ENCODE measurements at places on chromosomes 11 and 22.

DNA sequence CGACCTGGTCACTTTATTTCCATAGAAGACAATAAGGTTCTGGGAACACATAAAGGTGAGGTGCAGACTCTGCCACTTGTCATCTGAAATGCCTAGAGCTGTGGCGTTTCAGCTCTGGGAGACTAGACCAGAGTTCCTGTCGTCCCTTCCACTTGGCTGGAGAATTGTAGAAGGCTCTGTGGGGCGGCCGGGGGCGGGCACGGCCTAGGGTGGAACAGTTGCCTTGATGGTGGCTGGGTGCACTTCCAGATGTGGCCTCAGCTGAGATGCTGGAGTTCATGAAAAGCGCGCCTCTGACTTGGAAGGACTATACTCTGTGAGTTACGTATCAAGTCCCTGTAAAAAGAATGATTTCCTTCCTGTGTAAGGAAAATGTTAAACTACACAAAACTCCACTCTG lies 16.8 kb downstream of the TRMU start:
- no peak for DNase-seq

DNA sequence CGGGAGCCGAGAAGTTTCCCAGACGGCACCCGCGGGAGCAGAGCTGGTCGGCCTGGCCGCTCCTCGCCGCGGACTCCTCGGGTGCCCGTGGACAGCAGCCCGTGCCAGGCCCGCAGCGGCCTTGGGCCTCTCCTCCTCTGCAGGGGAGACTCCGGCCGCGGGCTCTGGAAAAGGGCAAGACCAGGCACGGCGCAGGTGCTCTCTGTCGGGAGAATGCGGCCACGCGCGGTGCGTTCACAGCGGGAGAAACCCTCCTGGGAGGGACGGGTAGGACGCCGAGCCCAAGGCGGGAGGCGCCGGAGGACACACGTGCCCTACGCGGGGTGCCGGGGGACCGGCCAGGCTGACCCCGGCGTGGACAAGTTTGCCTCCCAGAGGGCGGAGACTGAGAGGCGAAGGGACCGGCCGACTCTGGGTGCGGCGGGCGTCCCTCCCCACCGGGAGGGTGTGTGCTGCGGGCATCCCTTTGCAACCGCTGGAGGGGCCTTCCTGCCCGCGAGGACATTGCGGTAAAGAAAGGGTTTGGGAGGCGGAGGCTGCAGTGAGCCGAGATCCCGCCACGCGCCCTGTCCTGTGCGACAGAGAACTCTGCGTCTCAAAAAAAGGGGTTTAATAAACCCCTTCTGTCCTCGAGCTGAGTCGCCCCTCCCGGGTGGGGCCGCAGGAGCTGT lies 2.3 kb downstream of the IFITM1 start:
- DNase-seq = peak; percentile 55

- DNase-seq = no peak
Observed at GRCh38 chr11:76918941-76919386, 58.2 kb downstream of the ACER3 start.

DNA sequence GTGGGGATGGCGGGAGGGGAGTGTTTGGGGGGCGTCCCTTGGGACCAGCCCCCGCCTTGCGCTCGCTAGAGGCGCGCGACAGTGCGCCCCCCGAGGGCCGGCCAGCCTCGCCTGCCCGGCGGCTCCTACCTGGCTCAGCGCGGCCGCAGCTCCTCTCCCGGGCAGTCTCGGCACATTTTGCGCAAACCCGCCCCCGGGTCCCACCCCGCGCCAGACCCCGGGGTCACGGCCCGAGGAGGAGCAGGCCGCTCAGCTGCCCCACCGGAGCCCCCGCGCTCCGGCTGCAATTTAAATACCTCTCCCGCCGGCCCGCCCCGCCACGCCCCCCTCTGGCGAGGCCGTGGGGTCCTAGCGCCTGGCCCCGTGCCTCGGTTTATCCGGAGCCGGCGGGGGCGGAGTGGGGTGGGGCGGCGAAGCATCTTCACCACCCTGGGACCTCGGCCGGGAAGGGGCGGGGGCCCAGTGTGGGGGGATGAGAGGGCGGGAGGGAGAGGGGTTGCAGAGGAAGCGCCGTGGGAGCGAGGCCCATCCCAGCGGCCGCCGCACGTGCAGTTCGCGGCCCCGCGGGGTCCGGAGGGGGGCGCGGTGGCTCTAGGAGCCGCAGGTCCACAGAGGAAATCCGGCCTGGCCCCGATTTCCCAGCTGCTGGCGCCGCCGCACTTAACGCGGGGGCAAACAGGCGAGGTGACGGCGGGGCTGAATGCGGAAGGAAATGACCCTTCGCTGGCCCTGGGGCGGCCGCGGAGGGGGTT lies at the start of gene LRRC32:
Gene LRRC32 (minus strand): TSS at position 263 of the 752 bp plus-strand sequence. CDS start 4,793 bp downstream, outside the sequence.
- DNase-seq = peak; percentile 64

DNA sequence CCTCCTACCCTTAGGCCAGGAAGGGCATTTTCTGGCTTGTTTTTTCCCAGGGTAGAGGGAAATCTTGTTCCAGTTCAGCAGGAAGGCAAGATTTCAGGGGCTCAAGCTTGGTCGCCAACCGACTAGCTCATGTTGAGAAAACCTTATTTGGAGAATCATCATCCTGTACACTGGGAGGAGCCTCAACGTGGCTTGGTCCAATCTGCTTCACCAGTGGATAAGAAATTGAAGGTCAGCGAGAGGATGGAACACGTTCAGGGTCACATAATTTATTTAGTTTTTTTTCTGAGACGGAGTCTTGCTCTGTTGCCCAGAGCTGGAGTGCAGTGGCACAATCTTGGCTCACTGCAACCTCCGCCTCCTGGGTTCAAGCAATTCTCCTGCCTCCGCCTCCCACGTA lies 20.5 kb downstream of the FADS2 start:
- DNase-seq = no peak

DNA sequence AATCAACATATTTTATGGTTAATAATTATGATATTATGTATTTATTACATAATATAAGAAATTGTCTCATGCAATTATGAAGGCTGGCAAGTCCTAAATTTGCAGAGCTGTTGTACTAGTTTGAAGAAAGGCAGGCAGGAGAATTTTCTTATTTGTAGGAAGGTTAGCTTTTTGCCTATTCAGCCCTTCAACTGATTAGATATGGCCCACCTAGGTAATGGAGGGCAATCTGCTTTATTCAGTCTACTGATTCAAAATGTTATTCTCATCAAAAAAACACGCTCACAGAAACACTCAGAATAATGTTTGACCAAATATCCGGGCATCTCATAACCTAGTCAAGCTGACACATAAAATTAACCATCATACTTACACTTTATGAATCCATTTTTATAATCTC lies 589.0 kb downstream of the NELL1 start:
- DNase-seq = no peak

GRCh38 chr11:118312328-118312727 lies 7.8 kb downstream of the CD3E start:
- DNase-seq = no peak

DNA sequence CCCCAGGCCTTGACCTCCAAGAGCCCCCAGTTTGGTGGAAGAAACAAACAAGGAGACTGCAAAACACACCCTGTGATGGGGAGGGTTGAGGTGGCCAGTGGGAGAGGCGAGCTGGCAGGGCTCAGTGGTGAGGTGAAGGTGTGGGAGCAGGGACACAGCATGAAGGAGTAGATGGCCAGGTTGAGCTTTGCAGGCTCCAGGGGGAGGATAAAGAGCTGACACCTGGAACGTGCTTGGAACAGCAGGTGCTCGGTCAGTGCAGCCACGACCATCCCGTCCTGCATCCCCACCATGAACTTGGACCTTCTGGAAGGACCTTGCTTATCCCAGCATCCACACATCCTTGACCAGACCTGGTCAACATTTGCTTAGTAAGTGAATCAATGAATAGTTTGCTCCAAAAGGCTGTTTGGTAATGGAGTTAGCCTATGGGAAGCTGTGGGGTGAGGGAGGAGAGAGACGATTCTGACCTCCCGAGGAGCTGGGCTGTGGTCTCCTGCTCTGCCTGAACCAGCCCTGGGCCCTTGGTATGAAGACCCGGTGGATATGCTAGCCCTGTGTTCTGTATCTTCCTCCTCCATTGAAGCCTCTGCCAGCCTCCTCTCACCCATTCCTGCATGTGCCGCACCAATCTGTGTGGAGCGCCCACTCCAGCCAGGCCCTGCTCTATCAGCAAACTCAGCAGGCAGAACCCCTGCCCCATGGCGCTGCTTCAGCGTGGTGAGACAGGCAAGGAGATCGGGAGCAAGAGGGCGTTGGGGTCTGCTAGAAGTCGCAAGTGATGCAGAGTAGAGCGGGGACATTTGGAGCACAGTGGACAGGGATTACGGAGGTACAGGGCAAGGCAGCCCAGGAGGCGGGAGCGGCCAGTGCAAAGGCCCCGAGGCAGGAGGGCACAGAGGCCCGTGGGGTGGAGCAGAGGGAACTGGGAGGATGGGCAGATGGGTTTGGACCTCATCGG lies 9.9 kb downstream of the LINC01488 start:
- no peak for DNase-seq

- DNase-seq = no peak
Observed at GRCh38 chr11:107547961-107548360, 17.6 kb downstream of the ALKBH8 start.

- DNase-seq = no peak
Observed at GRCh38 chr11:117010808-117011540, 87.3 kb downstream of the SIK3 start.

GRCh38 chr11:71251151-71251721 lies 1.1 kb downstream of the SHANK2 start:
- DNase-seq = no peak

GRCh38 chr22:25492841-25493734 lies 71.4 kb upstream of the GRK3 start:
- DNase-seq = no peak

- no peak for DNase-seq
Observed at GRCh38 chr11:28631148-28631547, 523.0 kb downstream of the METTL15 start.

- DNase-seq = no peak
Observed at GRCh38 chr11:120208001-120208441, 2.8 kb upstream of the OAF start.

GRCh38 chr11:61747967-61748285 lies 4.5 kb upstream of the MYRF start:
- no peak for DNase-seq

GRCh38 chr11:92259861-92260260 lies 35.2 kb downstream of the FAT3 start:
- no peak for DNase-seq

DNA sequence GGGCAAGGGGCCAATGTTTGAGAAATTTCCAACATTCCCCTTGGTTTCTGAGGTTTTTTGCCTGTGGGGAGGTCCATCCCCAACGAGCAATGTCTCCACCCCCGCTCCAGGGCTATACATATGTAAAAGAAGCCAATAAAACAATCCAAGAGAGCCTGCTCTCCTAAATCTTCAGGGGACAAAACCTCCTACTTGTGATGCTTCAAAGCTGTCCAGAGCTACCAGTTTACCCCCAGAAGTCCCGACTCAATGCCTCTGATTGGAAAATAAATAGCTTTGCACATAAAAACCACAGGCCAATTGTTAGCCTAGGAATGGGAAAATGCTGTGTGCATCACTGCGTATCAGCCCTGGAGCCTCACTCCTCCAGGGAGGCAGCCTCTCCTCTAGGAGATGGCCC lies 66.0 kb upstream of the PAX6 start:
- DNase-seq = no peak

DNA sequence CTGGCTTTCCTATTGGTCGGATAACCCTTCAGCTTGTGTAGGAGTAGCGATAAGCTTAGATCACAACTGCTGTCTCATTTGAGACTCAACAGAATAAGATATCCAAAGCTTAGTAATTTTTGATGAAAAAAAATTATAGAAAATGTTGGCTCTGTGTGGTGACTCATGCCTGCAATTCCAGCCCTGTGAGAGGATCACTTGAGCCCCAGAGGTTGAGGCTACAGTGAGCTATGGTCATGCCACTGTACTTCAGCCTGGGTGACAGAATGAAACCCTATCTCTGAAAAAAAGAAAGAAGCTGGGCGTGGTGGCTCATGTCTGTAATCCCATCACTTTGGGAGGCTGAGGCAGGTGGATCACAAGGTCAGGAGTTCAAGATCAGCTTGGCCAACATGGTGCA lies 55.6 kb upstream of the RRM1 start:
- DNase-seq = no peak

GRCh38 chr11:72805216-72805615 lies 9.0 kb upstream of the ATG16L2 start:
- no peak for DNase-seq

DNA sequence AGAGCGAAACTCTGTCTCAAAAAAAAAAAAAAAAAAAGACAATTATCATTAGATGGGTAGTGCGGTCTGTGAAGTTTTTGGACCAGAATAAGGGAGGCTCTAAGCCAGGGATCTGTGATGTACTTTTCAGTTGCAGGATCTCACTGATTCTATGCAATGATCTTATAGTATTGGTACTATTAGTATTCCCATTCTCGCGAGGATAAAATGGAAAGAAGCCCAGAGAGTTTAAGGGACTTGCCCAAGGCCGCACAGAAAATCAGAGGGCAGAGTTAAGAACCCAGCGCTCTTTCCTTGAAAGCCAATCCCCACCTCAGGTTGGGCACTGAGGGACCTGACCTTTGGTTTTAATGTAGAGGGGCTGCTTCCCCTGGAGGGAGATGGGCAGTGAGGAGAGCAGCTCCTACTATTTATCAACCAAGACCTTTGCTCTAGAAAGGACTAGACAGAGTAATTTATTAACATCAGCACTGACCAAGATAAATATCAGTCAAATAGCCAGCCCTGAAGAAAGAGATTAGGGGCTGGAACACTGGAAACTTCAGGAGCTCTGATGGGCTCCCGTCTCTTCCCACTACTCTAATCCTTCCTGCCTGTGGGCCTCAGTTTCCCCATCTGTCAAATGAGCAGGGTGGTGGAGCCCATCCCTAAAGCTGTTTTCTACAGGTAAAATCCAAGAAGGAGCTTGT lies 6.0 kb downstream of the NIPSNAP1 start:
- no peak for DNase-seq

- DNase-seq = no peak
Observed at GRCh38 chr11:111097191-111097590, 148.3 kb upstream of the POU2AF2 start.

DNA sequence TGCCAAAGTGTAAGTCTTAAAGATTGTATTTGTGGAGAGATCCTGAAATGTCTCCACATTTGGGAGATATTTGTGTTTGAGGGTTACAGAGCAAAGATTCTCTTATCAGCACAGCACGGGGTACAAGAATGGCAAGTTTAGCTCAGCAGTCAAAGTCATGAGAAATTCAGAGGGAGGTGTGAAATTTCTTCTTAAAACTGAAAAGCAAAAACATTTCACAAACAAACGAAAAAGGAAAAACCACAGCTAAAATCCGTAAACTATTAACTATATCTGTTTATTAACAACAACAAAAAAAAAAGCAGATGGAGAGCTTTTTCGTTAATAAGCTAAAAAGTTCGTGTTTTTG lies 40.9 kb upstream of the ETS1 start:
- no peak for DNase-seq

- no peak for DNase-seq
Observed at GRCh38 chr22:23210428-23211170, 30.3 kb downstream of the BCR start.

GRCh38 chr11:36219996-36220395 lies 69.2 kb downstream of the COMMD9 start:
- DNase-seq = no peak
